ENCODE measurements at places on chromosomes 11 and 22. TPM values are rescaled to one million over a fixed set of nuclear protein-coding genes. Genes with fewer than 3 reads are reported as not detected.

PRODH gene
- 0.06 TPM for total RNA-seq

FOLR1 gene
- not detected for total RNA-seq

C22orf31 gene
- total RNA-seq = not detected

OR5B12 gene
- total RNA-seq = not detected

TMEM184B gene
- total RNA-seq = 24.6 TPM

ACTN3 gene
- total RNA-seq = not detected

PGA5 gene
- total RNA-seq = not detected
